ENCODE measurements at places on chromosomes 7 and 10.
A peak's percentile ranks its signal among the peaks of the same experiment; 100 is the strongest.

- no peak for DNase-seq
Measured at GRCh38 chr7:13851736-13852135, 137.7 kb downstream of the ETV1 start.

- DNase-seq = no peak
Measured at GRCh38 chr7:20642166-20642565, 26.7 kb downstream of the ABCB5 start.

GRCh38 chr10:127836176-127836575 lies 56.6 kb downstream of the CLRN3 start:
- no peak for DNase-seq

DNA sequence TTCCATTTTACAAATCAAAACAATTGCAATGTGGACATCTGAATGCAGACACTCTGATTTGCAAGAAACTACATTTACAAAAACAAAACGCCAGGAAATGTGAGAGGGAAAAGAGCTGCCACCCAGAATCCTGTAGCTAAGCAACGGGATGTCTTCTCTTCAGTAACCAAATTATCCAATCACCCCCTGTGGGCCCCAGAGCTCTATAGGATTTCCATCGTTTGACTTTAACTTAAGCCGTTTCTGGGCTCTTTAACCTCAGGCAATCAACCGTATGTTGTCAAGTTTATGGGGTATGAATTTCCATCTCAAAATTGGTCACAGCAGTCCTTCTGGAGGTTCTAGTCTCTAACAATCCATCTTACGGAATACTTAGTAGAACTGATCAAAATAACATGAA lies 240.5 kb downstream of the ETV1 start:
- DNase-seq = no peak

- no peak for DNase-seq
Measured at GRCh38 chr7:98569691-98570337, 47.3 kb upstream of the NPTX2 start.

DNA sequence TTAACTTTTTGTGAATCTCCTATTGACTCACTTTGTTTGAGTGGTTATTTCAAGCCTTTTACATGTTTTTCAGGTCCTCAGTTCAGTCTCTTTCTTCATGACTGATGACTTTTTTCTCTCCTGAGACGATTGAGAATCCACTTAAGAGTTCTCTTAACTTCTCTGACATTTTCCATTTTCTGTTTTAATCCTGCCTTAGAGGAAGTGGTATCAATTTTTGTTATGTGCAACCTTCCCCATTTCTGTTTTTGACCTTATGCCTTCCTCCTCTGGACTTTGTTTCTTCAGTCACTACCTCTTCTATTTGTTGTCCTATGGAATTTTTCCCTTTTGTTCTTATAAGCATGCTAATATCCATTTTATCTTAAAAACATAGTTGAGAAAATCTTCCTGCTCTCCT lies 2.4 kb downstream of the PSMC2 start:
- no peak for DNase-seq

GRCh38 chr10:97333601-97334369 lies 744 bp downstream of the FRAT2 start:
- peak; percentile 82 for DNase-seq

DNA sequence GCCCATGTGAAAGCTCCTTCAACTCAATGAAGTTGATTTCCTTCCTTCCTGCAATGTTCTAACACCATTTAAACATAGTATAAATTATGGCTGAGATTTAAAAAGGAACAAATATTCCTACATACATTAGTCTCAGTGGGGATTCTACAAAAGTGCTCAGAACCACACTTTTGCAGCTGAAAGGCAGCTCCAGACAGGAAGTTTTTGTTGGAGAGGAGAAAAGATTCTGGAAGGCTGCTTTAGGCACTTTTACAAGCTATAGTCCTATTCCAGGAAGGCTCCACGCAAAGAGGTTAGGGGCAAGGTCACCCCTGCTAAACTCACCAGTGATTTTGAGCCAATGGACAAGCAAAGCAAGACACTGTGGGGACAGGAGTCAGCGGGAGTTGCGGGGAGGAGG lies 179.2 kb upstream of the CDCA7L start:
- DNase-seq = no peak

DNA sequence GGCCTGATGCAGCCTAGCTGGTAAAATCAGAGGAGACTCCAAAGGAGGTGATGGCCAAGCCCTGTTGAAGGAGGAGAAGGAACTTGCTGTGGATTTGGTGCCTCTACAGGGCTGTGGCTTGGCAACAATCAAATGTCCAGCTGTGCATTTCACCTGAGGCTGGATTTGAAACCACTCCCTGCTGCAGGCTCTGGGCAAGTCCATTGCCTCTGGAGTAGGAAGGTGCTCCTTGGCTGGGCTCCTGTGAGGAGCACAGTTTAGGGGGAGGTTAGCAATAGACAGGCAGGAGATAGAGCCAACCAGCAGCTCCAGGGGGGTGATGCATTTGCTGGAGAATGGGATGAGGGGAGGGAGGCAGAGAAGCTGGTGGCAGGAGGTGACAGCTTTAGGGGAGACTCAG lies 26.5 kb downstream of the CDH23 start:
- peak; percentile 35 for DNase-seq

GRCh38 chr7:91083855-91084644 lies 180.2 kb upstream of the FZD1 start:
- DNase-seq = peak; percentile 80

DNA sequence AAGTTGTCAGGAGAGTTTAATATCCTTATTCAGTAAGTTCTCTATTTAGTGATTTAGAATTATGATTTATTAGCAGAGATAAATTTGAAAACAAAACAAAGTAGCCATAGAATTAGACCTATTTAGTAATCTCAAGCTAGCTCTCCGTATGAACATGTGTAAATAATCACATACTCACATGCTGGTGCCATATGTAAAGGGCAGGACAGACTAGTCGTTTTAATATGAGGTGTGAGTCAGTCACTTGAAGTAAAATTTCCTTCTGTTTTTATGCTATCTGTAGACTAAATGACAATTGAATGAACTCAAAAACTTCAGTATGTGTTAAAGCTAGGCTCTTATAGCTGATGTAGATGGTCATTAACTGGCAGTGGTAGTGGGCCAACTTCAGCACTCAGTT lies 67.1 kb downstream of the WAC start:
- DNase-seq = no peak

All from aorta (tissue), 5 donors.